Activated T-helper 2 cell treated with anti-CD3 and anti-CD28 coated beads, Interferon-gamma antibody, Interleukin-2, Interleukin-4, amounts not matched to agents 10 μg/mL and 5 μg/mL and 100 μg/mL, durations not matched to agents 14 hours and 24 hours and 36 hours (primary cell): ENCODE measurements at places on chromosomes 12 and 14. TPM values are rescaled to one million over a fixed set of nuclear protein-coding genes. Genes with fewer than 3 reads are reported as not detected.

DNA sequence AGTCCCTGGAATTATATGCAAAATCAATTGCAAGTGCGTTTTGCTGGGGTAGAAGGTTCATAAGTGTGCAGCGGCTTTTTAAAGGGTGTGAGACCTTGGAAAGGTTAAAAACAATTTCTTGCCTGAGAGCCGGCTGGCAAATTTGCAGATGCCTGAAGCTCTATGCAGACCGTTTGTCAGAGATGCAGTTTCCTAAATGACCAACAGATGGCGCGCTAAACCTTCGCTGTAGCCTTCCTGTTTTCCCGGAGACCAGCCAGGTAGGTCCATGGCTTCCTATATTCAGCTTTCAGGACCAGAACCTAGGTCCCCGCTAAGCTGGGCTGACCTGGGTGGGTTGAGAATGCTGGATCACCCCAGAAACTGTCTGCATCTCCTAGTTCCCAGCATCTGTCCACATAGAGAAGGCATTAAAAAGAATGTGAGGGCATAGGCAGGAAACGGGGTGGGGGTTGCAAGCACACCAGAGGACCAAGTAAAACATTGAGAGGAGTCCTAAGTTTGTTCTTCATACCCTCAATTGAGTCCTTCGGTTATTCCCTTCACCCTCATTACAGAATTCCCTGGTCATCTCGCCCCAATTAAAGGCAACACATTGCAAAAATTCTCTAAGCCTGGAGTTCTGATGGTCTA lies 5.7 kb upstream of the NOS1 start:
- H3K27ac ChIP-seq: no peak overlapping the region
- DNase-seq: peak; percentile 33
- peaks cover 17% of the 10 kb centered on the region for H3K27me3 ChIP-seq
- no peak overlapping the region for H3K4me3 ChIP-seq
- H3K36me3 ChIP-seq: no peaks in the 10 kb centered on the region

DNA sequence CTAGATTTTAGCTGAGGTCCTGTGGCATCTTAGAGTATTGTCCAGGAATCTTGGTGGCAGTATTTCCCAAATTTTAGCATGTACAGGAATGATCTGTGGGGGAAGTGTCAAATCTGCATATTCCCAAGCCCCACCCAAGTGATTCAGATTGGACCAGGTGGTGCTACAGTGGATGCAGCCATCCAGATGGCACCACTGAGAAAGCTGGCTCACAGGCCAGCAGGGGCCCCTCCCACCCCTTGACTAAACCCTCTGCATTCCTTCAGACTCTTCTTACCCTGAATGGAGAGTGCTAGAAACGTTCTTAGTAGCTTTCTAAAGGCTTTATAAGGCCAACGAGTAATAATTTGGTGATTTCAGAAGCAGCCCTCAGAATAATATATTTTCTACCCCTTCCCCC lies 255.2 kb downstream of the NRXN3 start:
- no peak overlapping the region for H3K27ac ChIP-seq
- no peak for DNase-seq
- no peaks in the 10 kb centered on the region for H3K4me1 ChIP-seq
- H3K27me3 ChIP-seq: no peaks in the 10 kb centered on the region

ADAMTS20 gene
- total RNA-seq: not detected in 2 replicates

GRCh38 chr14:78162202-78162601 lies 8.0 kb upstream of the NRXN3 start:
- H3K27ac ChIP-seq: no peak overlapping the region
- DNase-seq: no peak
- H3K27me3 ChIP-seq: peaks cover 10% of the 10 kb centered on the region
- no peak overlapping the region for H3K4me3 ChIP-seq
- H3K36me3 ChIP-seq: no peaks in the 10 kb centered on the region

DNA sequence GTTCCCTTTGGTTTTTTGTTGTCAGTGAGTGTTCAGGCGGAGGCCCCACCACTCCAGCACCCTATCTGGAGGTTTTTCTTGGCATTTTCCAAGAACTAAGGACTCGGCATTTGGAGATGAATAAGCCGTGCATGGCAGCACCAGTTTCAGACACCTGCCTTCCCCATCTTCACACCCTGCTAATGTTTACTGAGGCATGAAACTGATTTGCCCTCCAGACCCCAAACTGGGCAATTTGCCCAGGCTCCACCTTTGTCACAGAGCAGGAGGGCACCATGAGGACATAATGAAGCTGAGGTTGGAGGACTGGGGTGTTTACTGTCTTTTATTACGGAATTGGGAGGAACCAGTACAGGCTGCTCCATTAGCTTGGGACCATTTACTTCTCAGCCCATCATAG lies 113.4 kb downstream of the LGMN start:
- DNase-seq: no peak
- H3K27ac ChIP-seq: no peak overlapping the region
- no peaks in the 10 kb centered on the region for H3K36me3 ChIP-seq
- peaks cover 13% of the 10 kb centered on the region for H3K27me3 ChIP-seq
